ENCODE measurements at places on chromosomes 12 and 14.

DNA sequence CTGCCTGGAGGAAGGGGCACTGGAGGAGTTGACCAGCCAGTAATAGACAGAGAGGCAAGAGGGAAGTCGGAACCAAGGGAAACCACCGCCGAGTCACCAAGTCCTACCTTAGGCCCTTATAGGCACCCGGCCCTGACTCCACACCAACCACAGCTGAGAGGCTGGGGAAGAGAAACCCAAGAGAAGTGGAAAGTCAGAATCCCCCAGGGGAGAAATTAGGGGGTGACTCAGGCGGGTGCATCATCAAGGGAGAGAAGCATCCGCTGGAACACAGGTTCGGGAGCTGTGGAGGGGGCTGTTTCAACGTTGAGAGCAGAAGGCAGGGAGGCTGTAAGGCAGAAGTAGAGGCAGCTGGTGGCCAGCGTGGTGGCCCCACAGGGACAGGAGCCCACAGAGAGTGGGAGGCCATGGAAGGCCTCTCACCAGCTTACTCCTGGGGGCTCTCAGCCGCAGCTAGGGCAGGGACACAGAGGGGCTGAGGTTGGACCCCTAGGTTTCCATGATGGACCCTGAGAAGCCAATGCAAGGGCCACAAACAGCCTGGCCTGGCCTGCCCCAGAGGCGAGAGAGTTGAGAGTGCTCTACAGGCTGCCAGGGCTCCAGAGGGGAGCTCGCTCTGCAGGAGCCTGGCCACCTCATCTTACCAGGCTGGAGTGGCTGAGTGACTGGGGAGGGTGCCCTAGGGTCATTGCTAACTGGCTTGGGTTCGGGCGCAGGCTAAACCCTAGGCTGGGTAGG is 1.4 kb upstream of the TRMT61A start:
- no peak for DNase-seq

DNA sequence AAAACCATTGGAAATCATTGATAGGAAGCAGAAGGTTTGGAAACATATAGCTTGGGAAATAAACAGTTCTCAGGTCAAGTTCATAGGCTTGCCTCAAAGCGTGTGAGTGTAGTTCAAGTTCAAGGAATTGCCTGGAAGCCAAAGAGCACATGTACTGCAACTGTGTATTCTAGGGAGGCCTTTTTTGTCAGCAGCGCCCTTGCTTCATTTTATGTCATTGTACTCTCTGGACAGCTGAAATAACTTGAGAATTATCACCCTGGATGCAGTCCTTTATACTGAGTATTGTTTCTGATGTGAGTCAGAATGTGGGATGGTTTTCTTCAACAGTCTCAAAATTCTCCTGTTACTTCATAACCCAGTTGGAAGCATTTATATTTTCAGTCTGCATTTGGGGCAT is 16.0 kb upstream of the EVL start:
- no peak for DNase-seq

DNA sequence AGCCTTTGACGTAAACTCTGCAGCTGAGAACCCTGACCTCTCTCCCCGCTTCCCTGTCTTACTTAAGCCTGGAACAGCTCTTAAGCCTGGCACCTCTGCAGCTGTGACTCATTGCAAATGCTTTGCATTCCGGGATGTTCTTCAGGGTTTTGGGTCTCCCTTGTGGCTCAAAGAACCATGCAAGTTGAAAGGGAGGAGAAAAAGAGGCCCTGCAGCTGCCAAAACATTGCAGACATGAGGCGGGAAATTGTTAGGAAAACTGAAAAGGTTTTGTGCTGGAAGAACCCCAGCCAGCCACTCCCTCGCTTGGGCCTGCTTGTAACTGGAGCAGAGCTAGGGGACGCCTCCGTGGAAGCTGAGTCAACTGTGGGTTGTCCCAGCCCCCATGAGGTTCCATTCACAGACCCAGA is 60.2 kb upstream of the FERMT2 start:
- no peak for DNase-seq

GRCh38 chr12:127043731-127044130 is 1223.2 kb upstream of the TMEM132C start:
- no peak for DNase-seq

DNA sequence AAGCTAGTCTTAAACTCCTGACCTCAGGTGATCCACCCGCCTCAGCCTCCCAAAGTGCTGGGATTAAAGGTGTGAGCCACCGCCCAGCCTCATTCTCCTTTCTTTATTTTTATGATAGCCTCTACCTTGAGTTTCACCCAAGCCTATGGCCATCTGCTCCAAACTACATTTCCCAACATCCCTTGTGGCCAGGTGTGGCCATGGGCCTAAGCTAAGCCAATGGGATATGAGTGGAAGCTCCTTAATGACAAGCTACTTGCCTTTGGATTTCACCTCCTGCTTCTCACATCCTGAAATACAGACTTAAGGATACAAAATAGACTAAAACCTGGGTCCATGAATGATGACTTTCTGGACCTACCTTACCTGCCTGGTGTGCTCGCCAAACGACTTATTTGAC is 46.2 kb downstream of the DPF3 start:
- no peak for DNase-seq

GRCh38 chr12:57802607-57803006 is 15.9 kb downstream of the AVIL start:
- no peak for DNase-seq

- no peak for DNase-seq
Observed at GRCh38 chr14:97723819-97724218, 926.6 kb downstream of the VRK1 start.

DNA sequence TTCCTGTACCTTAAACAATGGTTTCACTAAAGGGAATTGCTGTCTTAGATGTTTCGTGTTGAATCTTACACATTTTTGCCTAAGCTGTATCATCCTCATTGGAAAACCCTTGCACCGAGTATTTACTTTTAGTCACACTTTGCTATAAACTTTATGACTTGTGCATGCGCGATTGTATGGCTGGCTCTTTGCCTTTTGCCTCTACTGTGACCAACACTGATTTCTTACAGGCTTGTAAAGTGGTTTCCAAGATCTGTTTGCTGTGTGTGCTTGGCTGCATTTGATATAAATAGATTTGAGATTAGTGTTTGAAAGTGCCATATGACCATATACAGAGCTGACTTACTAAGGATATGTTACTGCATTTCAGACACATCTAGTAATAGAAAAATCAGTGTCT is 40.5 kb downstream of the RASSF3 start:
- DNase-seq = no peak

DNA sequence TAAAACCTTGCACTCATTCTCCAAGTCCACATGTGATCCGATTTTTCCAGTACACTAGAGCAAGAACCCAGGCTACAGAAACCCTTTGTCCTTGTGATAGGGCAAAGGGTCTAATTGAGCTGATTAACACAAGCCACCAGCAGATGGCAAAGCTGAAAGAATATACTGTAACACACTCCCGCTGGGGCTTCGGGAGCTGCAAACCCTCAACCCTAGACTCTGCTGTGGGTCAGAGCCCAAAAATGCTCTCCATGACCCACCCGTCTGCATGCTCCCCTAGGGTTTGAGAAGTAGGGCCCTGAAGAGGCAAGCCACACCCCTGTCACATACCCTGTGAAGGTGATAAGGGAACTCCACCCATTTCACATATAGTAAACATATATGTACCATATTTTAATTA is 33.6 kb upstream of the PCNX1 start:
- DNase-seq = no peak

DNA sequence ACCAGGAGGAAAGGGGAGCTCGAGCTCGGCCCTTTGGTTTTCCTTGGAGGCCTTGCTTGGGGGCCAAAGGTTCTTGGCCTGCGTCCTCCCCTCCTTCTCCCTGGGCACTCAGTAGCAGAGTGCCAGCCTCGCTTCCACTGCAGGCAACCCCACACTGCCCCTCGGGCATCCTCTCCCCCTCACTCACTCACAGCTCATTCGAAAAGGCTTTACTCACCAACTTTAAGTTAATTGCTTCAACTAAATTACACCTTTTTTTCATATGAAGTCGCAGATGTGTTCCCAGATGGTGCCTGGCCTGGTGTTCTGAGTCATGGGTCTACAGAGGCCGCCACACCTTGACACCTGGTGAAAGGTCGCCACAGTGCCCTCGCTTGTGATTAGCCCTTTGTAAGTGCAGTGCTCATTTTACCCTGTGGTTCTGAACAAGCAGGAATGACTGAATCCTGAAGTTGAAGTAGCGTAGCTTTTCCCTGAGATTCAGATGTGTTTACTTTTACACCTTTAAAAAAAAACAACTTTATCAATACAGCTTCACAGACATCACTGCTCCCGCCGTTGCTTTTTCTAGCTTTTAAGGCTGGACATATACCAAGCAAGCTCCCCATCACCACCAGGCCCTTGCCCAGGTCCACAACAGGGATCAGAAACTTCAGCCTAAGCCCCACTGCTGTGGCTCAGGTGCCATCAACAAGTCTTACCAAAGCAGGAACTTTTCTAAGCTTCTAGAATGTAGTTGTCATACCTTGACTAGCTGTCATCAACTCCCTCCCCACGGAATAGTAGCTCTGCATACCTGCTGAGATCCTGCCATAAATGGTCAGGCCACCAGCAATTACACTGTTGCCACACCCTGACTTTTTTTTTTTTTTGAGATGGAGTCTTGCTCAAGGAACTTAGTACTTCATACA is 20.3 kb upstream of the ADIPOR2 start:
- DNase-seq = no peak

DNA sequence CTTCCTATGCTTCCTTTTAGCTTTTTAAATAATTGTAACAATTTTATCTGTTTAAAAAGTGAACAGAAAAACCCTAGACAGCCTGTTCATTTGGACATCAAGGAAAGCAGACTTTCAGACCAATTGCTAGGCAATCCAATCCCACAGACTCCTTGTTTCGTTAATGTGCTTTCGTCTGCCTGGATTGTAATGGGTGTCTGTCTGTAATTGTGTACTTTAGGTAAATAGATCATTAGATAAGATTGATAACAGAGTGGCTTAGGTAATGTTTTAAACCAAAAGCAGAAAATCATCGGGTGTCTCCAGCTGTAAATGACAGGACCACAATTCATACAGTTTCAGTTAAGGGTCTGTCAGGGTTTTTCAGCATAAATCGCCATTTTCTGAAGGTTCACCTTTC is 19.6 kb downstream of the CCDC60 start:
- peak; percentile 83 for DNase-seq

DNA sequence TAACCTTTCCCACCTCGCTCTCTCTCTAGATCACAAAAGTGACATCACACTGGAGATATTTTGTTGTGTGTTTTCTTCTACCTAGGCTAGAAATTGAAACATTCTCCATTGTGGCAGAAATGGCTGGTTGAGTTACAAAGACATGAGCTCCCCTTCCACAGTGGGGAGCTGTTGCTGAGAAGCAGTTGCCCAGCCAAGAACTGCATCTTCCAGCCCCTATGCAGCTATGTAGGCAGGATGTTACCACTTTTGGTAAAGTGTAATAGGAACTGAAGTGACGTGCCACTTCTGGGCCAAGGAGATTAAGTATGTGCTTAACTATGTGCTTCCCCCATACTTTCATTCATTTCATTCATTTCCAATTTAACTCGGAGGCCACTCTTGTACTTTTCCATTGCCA is 138.7 kb upstream of the E2F7 start:
- DNase-seq = no peak

GRCh38 chr12:18825138-18825537 is 87.2 kb downstream of the CAPZA3 start:
- DNase-seq = no peak

DNA sequence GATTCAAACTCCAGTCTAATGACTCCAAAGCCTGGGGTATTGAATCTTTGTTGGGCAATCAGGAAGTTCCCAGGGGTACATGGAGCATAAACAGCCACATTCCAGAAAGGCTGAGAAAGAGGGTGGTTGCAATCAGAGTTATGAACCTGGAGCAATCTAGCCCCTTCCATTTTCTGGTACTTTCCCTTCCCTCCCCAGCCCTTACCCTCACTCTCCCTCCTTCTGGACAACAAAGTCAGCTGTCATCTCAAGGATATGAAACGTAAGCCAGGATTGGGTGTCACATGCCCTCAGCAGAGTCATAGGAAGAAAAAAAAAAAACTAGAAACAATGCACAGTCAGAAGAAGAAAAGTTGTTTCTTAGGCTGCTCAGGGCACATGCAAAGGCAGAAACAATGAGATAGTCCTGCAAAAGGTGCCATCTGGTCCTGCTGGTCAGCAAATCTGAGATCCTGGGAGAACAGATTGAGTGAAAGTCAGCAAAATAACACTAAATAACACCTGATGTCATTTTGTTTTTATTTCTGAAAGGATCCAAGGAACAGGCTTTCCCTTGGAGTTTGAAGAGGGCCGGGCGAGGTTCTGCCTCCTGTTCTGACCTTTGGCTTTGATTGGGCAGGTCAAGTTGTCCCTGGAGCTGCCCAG is 27.1 kb downstream of the TMEM229B start:
- DNase-seq = no peak

GRCh38 chr12:88227263-88227662 is 85.2 kb downstream of the TMTC3 start:
- no peak for DNase-seq

Data from NCI-H2081 (cell line).